NCI-H2227 treated with DMSO at 0.1 percent for 48 hours (cell line): ENCODE measurements at places on chromosomes 5 and 9.

DNA sequence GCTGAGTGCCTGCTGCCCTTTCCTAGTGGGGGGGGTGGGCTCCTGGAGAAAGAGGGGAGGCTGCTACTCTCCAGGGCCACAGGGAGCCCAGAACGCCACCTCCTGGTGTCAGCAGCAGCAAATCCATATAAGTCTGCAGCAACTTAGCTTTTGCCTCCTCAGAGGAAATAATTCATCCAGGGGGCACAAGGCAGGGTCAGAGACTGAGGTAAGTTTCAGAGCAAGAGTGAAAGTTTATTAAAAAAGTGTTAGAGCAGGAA is 4.0 kb upstream of the CLPTM1L start:
- DNase-seq, result no peak

DNA sequence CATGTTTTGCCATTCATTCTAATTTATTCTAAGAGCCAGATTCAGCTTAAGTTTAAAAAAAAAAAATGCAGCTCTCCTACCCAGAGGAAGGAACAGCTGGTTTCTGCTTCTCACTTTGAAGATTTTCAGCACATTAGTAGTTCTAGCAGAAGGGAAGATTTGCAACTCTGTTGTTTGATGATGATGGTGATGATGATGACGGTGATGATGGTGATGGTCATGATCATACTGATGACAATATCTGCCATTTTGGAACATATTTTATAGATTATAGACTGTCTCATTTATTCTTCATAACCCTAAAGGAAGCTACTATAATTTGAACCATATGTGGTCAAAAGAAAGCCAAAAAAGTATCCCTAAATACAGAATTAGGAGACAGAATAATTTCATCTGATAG is 7.9 kb upstream of the MED10 start:
- DNase-seq, result no peak

DNA sequence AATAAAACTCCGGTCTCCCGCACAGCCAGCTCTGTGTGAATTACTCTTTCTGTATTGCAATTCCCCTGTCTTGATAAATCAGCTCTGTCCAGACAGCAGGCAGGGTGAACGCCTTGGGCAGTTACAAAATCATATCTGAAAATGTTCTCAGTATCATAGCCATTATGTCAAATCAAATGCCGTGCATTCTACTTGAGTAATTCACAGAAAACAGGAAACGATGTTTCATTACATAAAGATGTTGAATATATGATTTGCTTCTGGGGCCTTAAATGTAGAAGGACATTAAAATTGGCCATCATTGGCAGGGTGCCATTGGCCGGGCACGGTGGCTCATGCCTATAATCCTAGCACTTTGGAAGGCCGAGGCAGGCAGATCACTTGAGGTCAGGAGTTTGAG is 8.5 kb downstream of the POLR3G start:
- no peak for DNase-seq

DNA sequence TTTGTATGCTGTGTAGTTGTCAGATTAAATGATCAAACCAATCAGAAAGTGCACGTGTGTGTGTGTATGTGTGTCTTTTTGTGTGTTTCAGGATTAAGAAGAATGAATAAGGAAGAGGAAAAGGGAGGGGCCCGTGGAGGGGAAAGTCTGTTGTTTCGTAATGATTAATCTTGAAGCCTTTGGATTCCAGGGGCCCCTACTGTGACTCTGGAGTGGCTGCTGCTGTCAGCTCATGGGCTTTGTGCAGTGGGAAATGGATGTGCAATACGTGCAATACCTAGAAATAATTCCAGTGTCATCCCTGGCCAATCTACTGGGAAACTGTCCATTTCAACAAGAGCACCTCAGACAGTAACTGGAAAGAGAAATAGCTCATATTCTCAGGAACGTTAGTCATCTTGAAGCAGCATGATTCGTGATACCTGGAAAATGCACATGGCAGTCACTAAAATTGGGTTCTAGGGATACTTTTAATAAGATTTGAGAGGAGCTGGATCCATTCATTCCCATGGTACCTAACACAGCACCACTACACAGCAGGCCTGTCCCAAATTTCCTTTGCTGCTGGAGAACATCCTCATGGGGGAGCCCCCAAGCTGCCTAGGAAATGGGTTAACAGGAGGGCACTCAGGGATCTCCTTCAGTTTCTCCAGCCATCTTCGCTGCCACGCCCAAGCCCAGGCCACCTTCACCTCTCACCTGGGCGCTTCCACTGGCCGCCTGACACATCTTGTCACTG is 186.3 kb downstream of the NR3C1 start:
- DNase-seq, result no peak

DNA sequence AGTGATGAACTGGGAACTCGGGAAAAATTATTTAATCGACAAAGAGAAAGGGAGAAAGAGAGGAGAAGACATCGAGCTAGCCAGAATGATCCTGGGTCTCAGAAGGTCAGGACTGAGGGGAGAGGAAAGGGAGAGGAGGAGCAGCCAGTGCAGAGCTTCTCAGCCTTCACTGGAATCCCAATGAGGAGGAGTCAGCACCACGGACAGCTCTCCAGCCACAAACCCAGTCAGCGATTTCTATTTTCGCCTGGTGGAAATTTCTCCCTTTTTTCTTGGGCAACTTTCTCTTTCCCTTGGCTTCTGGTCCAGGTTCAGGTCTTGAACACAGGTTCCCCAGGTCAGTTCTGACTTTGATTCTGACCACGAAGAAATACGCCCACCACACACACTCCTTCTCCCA is 1.6 kb upstream of the BRINP1 start:
- DNase-seq, result no peak

GRCh38 chr5:122182491-122182921 is 53.2 kb downstream of the ZNF474 start:
- DNase-seq, result peak; percentile 54

- no peak for DNase-seq
These were observed 90.0 kb upstream of the ZNF618 start for GRCh38 chr9:113786071-113786470.
